ENCODE measurements at places on chromosomes 1 and 21.

- DNase-seq: peak; percentile 28
Measured at GRCh38 chr1:21229246-21230000, 52.7 kb upstream of the EIF4G3 start.

GRCh38 chr1:14759843-14760242, 161.4 kb downstream of the KAZN start:
- DNase-seq: no peak

- DNase-seq: no peak
Measured at GRCh38 chr1:28297826-28298225, 31.0 kb upstream of the MED18 start.

DNA sequence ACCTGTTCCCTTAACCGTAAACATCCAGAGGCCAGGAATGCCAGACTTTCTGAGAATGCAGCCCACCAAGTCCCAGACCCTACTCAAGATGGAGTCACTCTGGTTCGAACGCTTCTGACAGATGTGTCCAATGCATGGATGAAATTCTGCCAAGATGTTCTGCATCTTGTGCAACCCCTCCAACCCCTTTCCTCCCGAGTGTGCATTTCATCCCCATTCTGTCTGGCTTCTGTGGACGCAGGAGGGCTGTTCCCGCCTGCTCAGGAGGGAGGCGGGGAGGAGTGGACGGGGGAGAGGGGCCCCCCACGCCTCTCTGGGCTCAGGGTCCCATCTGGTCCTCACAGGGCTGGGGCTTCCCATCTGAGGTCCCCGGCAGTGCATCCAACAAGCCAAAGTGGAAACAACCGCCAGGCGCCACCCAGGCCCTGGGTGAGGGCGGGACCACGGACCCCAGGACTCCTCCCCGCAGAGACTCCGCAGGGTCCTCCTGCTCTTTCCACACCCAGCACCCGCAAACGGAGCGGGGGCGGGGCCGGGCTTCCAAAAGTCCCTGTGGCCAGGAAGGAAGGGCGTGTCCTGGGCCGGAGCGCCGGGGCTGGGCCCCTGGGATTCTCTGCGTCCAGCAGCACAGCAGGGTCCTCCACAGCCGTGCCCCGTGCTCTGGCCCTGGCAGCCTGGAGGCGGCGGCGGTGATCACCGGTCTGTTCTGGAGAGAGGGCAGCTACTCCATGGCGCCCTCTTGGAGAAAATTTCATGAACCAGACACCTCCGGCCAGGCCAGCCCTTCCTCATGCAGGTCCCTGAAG, 27.8 kb upstream of the SUMO3 start:
- DNase-seq: no peak

DNA sequence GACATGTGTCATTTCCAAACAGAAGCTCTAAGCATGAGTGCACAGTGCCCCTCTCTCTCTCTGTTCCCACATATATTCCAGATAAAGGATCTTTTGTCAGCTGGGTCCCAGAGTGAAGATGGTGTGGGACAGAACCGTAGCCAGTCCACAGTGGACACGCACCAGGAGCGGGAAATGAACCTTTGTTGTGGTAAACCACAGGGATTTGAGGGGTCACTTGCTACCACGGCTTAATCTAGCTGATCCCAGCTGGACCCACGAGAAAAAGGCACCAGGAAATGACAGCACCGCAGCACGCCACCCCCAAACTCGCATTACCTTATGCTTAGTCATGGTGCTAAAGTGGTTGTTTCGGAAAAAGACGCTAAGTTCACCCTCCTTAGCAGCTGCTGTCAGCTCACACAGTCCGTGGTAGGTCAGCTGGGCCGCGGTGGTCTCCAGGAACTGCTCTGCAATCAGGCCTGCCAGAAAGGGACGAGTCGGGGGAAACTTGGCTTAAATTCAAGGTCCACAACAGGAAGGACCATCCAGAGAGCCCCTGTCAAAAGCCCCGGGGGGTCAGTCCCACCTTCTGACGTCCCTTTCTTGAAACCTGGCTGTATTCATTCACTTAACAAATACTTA, 7.5 kb downstream of the MINDY1 start:
- no peak for DNase-seq

DNA sequence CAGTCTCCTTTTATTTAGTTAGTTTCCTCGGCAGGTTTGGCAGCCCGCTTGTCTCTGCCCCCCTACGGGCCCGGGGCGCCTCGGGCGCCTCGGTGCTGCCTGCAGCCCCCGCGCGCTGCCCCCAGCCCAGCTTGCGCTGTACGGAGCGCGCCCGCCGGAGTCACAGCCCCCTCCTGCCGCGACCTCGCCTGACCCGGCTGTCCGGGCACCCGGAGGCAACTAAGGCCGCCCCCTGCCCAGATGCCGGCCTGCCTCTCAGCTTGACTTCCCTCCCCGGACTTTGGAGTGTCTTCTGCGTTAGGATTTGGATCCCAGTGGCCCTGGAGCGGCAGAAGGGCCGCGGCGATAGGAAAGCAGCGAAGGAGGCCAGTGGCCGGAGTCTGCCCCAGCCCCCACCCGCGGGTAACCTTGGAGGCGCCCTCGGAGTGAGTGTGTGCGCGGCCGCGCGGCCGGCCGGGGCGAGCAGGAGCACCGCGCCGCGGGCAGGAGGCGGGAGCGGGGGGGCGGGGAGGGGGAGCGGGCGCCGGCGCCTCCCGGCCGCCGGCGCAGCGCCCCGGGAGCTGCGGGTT, 7.6 kb downstream of the CDKN2C start:
- no peak for DNase-seq

DNA sequence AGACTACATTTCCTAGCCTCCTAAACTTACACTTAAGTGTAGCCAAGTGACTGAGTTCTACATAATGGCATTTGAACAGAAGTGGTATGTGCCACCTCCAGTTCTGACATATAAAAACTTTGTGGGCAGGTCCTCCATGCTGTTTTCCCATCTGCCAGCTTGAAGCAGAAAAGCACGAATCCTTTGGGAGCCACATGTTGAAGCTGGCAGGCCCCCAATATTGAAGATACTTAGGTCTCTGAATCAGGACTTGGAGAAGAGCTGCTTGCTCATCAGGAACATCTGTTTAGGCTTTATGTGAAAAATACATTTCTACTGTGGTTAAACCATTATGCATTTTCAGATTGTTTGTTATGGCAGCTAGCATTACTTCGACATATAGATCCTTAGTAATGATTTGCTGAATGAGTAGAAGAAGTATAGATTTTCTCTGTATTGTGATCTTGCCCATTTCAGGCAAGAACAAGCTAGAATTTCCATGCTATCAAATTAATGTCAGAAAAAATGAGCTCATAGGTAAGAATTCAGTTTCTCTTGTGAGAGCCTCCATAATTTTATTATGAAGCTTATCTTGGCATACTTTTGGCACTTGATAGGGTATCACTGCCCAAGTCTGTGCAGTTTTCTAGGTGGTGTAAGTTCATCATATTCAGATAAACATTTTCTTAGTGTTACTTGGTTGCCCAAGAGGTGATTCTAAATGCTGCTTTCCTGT, 68.4 kb downstream of the GDAP2 start:
- no peak for DNase-seq

GRCh38 chr21:37043818-37044217, 29.1 kb downstream of the PIGP start:
- no peak for DNase-seq

- no peak for DNase-seq
Measured at GRCh38 chr1:153832293-153832692, 57.1 kb downstream of the SLC27A3 start.

DNA sequence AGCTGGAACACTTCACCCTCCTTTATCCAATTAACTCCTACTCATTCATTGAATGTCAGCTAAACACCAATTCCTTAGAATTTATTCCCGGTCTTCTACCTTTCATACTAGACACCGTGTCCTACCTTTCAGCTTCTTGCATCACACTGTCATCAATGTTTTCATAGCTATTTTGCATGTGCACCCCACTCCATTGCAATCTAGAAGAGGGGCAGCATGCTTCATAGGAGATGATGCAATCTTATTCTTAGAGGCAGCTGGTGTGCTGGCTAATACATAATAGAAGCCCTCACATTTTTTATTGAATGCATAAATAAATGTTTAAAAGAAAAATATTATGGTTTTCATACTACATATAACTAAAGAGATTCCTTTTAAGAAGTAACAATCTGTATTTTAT, 123.6 kb downstream of the DSCAM start:
- DNase-seq: no peak

- DNase-seq: no peak
Measured at GRCh38 chr21:17390569-17390968, 122.3 kb upstream of the CXADR start.

DNA sequence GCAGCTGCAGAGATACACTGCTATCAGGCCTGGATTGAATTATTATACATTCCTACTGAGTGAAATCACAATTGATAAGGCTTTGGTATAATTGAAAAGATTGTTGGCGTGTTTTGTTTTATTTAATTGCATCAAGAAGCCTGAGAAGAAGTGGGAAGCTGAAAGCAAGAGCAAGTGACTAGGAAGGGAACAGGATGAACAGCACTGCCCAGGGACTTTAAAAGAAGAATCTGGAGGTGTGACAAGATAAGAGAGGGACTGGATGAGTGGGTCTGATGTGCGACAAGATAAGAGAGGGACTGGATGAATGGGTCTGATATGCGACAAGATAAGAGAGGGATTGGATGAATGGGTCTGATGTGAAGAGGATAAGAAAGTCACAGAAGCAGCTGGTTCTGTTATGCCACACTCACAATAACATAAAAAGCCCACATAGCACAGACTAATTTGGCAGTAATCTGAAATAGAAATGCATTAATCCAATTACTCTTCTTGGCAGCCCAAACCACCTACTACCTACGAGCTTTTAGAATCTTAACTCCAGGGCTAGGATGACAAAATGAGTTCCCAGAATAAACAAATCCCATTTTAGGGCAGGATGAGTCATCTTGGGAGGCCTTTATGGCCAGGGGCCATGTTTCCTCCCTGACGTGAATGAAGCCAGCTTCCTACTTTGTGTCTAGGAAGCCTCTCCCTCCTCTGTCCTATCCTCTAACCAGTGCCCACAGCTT, 129.7 kb downstream of the DUSP10 start:
- DNase-seq: peak; percentile 59

- no peak for DNase-seq
Measured at GRCh38 chr1:92277105-92277723, 21.6 kb downstream of the GLMN start.

DNA sequence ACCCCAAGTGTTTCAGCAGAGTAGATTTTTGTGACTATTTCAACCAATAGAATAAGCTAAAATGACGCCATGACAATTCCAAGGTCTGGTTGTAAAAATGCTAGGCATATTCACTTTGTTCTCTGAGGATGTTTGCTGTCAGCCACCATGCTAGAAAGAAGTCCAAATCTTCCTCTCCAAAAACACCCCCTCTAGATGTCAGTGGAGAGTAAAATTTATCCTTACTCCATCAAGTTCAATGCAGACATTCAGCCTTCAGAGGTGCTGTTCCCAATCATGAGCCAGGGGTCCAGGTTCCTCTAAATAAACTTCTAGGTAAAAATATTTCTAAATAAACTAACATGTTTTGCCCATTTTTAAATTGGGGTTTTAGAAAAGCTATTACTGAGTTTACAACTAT, 395.4 kb upstream of the ADAMTS5 start:
- no peak for DNase-seq

DNA sequence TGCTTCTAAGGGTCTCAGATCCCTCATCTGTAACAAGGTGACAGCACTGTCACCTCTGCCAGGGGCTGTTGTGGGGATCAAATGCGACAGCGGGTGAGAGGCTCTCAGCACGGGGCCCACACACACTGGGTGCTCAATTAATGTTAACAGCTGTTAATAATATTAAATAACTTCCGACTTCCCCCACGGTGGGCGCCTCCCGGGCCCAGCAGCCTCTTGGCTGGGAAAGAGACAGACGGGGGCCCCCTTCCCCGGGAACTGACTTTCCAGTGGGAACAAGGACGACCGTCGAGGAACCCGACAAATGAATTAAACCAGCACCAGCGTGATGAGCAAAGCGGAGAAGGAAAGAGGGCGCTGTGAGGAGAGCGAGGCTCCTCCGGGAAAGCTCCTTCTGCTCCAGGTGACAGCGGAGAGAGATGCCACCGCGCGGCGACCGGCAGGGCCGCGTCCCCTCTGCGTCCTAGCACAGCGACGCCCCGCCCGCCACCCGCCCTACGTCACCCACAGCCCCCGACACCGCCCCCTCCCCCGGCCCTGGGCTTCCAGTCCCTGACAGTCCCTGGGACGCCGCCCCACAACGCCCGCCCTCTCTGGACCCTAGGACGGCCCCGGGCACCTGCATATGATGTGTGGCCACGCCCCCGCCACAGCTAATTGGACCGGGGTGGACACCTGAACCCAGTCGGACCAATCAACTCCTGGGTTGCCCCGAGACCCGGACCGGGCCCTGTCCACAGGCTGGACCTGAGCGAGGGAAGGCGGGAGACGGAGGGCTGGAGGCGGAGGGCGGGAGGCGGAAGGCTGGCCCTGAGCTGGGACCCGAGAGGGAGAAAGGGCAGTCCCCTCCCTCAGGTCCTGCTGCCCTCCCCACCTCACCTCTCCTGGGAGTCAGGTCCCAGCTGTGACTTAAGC, 38.2 kb downstream of the MATN1 start:
- no peak for DNase-seq

- no peak for DNase-seq
Measured at GRCh38 chr1:238232084-238232710, 341.5 kb upstream of the ZP4 start.

DNA sequence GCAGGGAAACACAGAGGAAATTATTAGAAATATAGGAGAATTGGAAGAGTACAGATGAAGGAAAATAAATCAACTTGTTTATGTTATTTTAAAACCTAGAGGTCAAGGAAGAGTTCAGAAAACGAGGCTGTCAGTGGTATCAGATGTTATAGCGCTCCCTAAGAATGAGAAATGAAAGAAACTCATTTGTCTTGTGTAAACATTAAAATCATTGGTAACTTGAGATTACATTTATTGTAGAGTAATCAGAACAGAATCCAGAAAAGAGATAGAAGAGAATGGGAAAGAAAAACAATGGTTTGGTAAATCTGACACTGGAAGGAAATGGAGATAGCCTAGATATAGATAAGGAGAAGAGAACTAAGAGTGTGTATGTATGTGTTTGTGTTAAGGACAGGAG, 106.4 kb downstream of the ATF6 start:
- DNase-seq: no peak

GRCh38 chr21:37564341-37564923, 197.9 kb downstream of the DYRK1A start:
- peak; percentile 99 for DNase-seq

DNA sequence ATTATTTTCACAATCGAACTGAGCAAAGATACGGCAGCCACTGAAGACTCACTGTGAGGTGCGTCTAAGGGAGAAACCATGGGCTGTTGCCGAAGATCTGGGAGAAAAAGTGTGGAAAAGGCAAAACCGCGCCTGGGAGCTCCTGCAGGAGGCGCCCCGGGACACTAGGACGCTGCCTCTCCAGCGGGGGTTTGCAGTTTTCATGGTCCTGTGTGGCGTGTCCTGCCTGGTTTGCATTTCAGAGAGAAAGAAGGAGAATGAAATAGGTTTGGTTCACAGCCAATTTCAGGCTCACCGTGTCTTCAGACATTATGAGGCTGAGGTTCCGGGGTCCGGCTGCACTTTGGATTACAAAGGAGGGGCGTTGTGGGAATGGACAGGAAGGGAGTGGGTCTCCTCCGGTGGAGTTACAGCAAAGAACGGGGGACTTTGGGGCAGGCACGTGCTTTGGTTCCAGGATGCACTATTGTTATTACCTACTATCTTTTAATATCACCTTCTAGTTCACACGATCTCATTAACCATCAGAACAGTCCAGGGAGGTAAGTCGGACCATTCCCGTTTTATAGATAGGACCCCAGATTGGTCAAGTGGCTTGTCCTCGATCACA, 179.8 kb downstream of the DYRK1A start:
- no peak for DNase-seq

GRCh38 chr1:85274969-85275453, 1.4 kb downstream of the BCL10 start:
- peak; percentile 43 for DNase-seq
